Inflammatory macrophage treated with lipopolysaccharide for 1 hour (primary cell): ENCODE measurements at places on chromosomes 7 and 10.

GRCh38 chr7:116671681-116672595, at the start of gene MET:
Gene MET, plus strand, starts transcription at chr7:116672196. Its CDS starts 26,889 bp downstream, at chr7:116699085.
- peak; percentile 32 for DNase-seq

GRCh38 chr10:34116220-34116641, 698.9 kb downstream of the PARD3 start:
- no peak for DNase-seq

GRCh38 chr10:4984971-4985594, 18.6 kb downstream of the AKR1C2 start:
- DNase-seq: no peak

DNA sequence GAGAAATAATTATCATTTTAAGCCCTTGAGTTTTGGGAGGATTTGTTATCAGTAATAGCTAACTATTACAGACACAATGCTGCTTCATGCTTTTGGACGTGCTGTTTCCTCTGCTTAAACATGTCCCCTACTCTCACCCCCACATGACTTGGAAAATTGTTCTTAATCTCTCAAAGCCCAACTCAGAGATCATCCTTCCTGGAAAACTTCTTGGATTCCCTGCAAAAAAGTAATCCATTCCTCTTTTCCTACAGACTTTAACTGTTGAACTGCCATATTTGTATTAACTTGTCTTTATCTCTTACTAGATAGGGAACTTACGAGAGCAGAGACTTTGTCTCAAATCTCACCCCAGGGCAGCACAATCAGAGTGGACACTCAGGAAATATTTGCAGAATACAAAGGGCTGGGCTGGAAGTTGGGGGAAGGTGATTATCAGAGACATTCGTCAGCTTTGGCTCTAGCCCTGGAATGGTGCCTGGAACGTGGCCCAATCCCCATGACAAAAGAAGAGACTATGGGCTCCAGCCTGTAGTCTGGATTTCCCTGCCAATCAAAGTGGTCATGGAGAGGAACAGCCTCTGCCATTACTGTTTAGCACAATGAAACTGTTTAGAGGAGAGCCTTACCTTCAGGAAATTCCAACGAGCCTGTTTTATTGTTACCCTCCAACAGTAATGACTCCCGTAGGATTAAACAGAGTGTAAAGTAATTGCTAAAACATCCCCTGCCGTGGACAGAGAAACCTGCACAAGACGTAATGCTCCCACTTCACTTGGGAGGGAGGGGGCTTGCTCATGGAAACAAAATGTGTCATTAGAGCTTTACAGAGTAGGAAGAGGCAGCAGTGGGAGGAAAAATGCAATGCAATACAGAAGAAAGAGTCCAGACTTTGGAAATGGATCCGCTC, 140.4 kb upstream of the AUTS2 start:
- DNase-seq: no peak

DNA sequence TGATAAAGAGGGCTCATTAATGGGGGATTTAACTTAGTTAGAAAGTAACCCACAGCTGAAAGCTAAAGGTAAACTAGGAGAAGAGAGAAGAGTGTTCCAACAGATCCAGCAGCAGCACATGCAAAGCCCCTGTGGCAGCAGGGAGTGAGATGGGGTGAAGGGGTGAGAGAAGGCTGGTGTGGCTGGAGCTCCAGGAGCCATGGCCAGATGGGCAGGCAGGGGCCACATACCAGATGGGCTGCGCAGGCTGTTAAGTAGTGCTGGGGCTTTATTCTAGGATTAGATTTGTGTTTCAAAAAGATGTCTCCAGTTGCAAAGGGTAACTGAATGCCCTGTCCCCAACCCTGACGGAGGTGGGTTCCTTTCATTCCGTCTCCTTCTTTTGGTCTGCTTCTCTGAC, 33.2 kb downstream of the HIF1AN start:
- DNase-seq: no peak

DNA sequence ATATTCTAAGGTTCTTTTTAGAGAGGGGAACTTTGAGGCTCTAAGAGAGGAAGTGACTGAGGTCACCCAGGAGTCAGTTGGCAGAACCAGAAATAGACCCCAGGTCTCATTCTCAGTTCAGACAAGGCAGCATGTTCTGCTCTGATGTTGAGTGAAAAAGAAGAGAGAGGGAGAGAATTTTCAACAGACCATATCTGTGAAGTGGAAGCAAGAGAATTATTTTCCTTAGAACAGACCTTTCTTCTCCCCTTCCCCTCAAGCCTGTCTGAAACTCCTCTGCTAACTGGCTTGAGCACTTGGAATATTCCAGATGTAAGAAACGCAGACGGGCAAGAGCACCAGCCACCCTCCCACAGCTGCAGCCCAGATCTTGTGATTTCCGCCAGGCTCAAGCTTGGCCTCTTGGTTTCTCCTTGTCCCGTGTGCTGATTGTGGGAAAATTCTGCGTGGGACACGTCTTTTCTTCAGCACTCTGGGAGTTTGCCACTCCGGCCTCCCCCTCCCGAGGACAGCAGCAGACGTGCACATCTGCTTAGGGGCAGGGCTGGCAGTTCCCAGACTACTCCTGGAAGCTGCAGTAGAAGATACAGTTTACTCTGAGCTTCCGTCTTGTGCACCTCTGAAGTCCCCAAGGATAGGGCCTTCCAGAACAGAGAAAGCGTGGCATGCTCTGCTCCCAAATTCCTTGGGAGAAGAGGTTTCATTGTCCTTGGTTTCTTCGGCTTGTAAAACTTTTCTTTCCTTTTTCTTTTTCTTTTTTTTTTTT, 22.7 kb upstream of the IKZF1 start:
- DNase-seq: peak; percentile 73

- DNase-seq: no peak
Measured at GRCh38 chr7:78099715-78100394, 301.3 kb downstream of the PHTF2 start.

- peak; percentile 79 for DNase-seq
Measured at GRCh38 chr10:4234661-4235060, 449.7 kb upstream of the KLF6 start.

DNA sequence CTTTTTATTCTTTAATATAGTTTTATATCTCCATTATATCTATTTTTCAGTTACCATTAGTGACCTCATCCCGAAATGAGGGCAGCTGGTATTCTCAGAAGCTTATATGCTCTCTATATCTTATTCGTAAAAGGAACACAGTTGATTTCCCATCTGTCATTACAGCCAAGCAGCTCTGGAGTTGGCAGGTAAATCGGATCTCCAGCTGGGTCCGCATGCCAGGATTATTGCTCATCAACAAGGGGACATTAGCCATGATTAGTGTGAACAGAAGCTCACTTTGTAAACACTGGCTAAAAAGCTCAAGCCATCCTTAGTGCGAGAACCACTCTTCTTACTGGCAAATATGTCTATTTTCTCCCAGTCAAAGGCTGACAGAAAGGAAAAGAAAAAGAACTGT, 180.3 kb downstream of the NPSR1 start:
- no peak for DNase-seq

DNA sequence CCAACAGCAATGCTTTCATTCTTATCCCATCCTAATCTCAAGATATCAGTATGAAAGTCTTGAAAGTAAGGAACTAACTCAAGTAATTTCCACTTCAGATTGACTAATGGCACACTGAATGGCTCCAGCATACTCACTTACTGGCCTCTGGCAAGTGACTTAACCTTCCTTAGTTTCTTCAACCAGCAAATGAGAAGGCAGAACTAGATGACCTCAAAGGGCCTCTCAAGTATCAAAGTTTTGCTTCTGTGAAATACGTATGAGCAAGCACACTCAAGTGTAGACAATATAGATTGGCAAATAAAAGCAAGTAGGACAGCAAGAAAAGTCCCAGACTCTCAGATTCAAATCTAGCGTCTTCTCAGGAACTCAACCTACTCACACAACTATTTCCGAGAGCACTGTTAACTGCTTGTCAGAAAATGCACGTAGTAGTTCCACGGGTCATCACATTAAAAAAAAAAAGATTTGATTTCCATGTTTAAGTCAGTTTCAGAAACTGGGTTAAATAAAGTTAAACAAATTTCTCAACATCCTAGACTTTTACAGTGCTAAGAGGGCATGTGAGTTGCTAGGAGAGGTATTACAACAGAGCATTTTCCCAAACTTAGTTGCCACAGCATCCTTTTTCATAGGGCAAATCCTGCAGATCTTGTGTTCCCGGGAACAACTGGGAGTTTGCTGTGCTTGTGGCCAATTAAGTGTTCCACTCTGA, 276.9 kb upstream of the KLF14 start:
- peak; percentile 92 for DNase-seq

DNA sequence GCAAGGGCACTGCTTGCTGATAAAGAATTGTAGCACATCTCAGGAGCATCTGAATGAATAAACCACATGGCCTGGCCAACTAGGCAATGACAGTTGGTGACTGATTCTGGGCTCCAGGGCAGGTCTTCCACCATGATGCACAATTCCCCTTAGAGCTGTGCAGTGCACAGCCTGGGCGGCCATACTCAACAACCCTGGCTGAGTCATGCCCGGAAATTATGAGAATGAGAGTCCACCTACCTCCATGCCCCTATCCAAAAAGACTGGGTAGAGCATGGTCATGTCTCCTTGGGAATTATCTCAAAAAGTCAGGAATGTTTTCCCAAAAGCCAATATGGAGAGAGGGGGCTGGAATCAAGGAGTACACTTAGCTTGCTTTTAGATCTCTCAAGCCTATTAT, 425.6 kb downstream of the PLXNA4 start:
- no peak for DNase-seq

GRCh38 chr7:147298611-147299043, 1182.0 kb downstream of the CNTNAP2 start:
- DNase-seq: no peak

- no peak for DNase-seq
Measured at GRCh38 chr10:51783941-51784340, 84.5 kb upstream of the CSTF2T start.

- peak; percentile 90 for DNase-seq
Measured at GRCh38 chr10:6124666-6125065, 35.8 kb downstream of the RBM17 start.

GRCh38 chr10:70744617-70745143, 40.5 kb downstream of the TBATA start:
- DNase-seq: peak; percentile 28

DNA sequence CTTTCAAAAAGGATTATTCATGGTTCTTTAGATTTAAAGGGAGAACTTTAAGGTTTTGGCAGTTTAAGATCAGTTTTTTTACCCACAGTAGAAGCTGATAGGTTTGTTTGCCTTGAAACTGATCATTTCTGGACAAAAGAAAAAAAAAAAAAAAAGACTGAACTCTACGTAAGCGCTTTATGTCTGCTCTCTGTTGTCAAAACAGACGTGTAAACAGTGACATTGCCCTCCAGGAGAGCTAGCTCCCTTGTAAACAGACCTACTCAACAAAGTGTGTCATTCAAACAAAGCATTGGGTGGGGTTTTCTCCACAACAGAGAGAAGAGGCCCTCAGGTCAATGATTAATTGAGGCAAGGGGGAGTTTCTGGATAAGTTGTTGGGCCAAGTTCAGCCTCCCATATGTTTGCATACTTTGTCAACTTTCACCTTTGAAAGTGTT, 568.1 kb upstream of the LRRN3 start:
- DNase-seq: no peak

DNA sequence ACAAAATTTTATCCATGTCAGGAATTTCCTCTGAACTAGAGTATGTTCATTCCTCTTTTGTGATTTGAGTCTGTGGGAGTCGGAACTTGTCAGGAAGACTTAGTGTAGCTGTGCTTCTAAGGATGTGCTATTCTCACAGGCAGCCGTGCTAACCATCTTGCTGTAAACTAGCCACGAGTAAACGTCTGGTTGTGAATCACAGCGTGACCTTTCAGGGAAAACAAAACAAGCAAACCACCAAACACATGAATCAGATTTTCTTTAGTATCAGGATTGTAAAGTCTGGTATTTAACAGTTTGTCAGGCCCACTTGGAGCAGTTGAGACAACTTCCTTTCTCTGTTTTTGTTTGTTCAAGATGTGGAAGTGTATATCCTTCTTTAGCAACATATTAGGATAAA, 32.0 kb downstream of the AUTS2 start:
- DNase-seq: no peak

- no peak for DNase-seq
Measured at GRCh38 chr10:11869743-11870460, 46.7 kb downstream of the PROSER2 start.

- no peak for DNase-seq
Measured at GRCh38 chr10:76149602-76150138, 718.2 kb downstream of the LRMDA start.

DNA sequence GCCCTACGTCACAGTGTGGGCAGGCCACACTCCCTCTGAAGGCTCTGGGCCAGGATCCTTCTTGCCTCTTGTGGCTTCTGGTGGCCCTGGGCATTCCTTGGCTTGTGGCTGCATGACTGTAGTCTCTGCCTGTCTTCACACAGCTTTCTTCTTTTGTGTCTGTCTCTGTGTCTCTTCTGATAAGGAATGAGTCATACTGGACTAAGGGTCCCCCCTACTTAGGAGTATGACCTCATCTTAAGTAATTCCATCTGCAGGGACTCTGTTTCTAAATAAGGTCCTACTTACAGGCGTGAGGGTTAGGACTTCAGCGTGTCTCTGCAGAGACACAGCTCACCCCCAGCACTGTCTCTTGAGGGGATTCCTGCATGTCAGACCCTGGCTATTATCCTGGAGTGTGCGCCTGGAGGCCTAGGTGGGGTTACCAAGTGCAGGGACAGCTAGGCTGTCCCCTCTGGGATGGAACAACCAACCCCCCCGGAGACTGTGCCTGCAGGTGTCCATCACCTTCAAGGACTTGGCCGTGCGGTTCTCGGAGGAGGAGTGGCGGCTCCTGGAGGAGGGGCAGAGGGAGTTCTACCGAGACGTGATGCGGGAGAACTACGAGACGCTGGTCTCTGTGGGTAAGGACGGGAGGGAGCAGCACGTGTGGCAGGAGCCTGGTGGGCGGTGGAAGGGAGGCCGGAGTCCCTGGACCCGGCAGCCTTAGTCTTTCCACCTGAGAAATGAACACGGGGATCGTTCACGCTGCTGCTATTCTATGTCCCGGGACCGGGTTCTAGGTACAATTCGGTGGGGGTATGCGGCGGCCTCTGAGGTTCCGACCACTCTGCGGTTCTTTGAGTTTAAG, 54.1 kb downstream of the ZNF467 start:
- DNase-seq: no peak

DNA sequence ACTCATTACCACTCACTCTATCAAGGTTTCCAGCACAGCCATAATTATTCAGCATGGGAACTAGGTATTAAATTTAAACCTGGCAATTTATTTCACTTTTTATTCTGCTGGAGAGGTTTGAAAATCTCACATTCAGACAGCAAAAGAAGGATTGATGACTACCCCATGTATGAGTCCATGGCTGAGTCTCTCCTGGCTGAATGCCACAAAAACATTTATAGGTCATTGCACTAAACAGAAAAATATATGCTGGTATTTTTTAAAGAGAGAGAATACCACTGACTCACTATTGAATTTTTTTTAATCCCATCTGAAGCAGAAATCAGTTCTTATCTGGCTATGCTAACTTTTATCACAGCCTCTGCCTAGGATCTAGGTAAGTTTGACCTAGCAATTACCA, 336.3 kb downstream of the PPP1R3A start:
- no peak for DNase-seq
